Esophagus mucosa (tissue), 1 donor: ENCODE measurements at places on chromosomes 12 and 14. TPM values are rescaled to one million over a fixed set of nuclear protein-coding genes. Genes with fewer than 3 reads are reported as not detected.

Gene RNU4-1
- total RNA-seq = 20,765 TPM

GRCh38 chr12:32115404-32116104 is 8.9 kb downstream of the BICD1 start:
- peak; percentile 86 for ATAC-seq

Gene CACNA1C
- 1.1 TPM for total RNA-seq

Gene SPRYD4
- total RNA-seq = 3.2 TPM

- no peak for ATAC-seq
Observed at GRCh38 chr14:72880164-72880563, 13.7 kb downstream of the DPF3 start.

DNA sequence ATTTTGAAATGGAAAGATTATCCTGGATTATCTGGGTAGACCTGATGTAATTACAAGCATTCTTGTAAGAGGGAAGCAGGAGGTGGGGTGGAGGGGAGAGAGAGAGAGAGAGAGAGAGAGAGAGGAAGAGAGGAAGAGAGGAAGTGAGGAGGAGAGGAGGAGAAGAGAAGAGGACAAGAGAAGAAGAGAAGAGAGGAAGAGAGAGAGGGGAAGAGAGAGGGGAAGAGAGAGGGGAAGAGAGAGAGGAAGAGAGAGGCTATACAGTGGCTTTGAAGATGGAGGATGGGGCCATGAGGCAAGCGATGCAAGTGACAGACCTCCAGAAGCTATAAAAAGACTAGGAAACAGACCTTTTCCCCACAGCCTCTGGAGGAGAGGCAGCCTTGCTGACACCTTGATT is 13.7 kb upstream of the CHST11 start:
- ATAC-seq = no peak

DNA sequence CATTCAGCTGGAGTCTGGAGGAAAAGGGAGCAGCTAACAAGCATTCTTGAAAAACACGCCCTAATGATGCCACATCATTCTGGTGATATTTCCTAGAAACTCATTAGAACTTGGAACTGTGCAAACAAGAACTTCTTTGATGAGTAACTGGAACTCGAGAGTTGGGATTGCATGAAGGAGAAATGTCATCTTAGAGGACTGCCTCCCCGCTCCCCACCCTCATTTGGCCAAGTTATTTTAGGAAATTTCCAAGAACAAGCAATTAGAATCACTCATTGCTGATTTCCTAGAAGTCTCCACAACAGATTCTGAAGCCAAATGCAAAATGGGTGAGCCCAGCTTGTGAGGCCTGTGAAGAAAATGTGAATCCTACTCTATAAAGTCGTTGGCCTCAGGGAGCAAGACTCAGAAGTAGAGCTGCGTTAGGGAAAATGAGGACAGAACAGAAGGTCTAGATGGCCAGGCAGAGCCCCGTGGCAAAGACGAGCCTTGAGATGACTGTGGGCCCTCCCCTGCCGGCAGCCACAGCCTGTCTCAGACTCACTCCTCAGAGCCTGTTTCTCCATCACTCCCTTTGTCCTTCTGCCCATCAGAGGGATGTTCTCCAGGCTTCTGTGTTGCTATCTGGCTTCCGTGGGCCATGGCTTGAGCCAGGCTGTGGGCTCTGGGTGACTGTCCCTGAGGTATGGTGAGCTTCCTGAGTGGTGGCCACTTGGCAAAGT is 38.4 kb downstream of the RTL1 start:
- no peak for ATAC-seq

GRCh38 chr12:76216585-76217472 is 131.4 kb downstream of the BBS10 start:
- no peak for ATAC-seq

DNA sequence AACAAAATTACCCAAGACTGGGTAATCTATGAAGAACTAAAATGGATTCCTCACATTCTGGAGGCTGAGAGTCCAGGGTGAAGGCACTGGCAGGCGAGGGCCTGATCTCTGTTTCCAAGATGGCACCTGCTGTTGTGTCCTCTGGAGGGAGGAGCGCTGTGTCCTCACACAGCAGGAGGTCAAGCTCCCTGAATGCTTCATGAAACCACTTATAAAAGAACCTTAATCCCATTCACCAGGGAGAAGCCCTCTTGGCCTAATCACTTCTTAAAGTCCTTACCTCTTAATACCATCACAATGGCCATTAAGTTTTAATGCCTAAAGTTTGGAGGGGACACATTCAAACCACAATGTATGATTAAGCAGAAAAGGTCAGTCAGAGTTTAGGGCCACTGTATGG is 172.4 kb downstream of the EMP1 start:
- no peak for ATAC-seq

Gene RPGRIP1
- total RNA-seq = not detected

Gene PIWIL1
- not detected for total RNA-seq

- peak; percentile 67 for ATAC-seq
Observed at GRCh38 chr12:51293696-51294095, 23.5 kb upstream of the SMAGP start.
